ENCODE measurements at places on chromosomes 6 and 20. TPM values are rescaled to one million over a fixed set of nuclear protein-coding genes. Genes with fewer than 3 reads are reported as not detected.

The TBX18 gene
- 3.2 TPM for total RNA-seq

The SCRT2 gene
- total RNA-seq: not detected

The PHACTR1 gene
- total RNA-seq: 8.2 TPM

The SMLR1 gene
- not detected for total RNA-seq

The ATP9A gene
- 20.7 TPM for total RNA-seq

The NOX3 gene
- not detected for total RNA-seq

The OPRM1 gene
- total RNA-seq: not detected

The CTAGE9 gene
- total RNA-seq: not detected

The OLIG3 gene
- total RNA-seq: 0.29 TPM

The SNAP25 gene
- total RNA-seq: not detected

The HLA-DOB gene
- total RNA-seq: 2.1 TPM

GRCh38 chr20:47380481-47380880 lies 24.0 kb upstream of the ZMYND8 start:
- no peak for DNase-seq
- H3K4me1 ChIP-seq: peaks cover 24% of the 10 kb centered on the region
- no peak overlapping the region for H3K4me3 ChIP-seq
- no peak overlapping the region for H3K27ac ChIP-seq

DNA sequence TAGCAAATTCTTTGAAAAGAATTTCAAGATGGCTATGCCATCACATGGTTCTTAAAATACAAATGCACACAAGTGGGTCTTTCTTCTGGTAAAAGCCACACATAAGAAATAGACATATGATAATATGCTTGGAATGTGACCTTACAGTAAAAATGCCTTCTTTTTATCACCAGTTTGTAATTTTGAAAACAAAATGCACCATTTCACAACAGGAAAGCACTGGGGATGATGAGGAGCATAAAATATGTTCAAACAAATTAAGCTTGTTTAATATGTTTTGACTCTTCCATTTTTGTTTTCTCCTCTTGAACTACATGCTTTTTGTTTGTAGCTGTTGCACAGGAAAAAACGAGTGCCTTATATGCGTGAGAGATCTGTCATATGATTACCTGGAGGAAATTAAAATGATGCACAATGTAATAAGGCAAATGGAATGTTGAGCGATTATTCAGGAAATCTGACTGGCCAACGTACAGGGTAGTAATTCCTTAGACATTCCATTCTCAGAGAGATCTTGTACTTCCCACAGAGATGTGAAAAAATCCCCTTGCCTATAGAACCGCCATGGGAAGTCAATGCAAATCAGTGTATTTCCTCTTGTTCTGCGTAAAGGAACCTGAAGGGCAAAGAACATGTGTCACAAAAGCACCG lies 911.6 kb downstream of the TFAP2A start:
- H3K27me3 ChIP-seq: no peaks in the 10 kb centered on the region
- no peaks in the 10 kb centered on the region for H3K36me3 ChIP-seq
- no peak overlapping the region for H3K4me3 ChIP-seq
- no peak for DNase-seq

DNA sequence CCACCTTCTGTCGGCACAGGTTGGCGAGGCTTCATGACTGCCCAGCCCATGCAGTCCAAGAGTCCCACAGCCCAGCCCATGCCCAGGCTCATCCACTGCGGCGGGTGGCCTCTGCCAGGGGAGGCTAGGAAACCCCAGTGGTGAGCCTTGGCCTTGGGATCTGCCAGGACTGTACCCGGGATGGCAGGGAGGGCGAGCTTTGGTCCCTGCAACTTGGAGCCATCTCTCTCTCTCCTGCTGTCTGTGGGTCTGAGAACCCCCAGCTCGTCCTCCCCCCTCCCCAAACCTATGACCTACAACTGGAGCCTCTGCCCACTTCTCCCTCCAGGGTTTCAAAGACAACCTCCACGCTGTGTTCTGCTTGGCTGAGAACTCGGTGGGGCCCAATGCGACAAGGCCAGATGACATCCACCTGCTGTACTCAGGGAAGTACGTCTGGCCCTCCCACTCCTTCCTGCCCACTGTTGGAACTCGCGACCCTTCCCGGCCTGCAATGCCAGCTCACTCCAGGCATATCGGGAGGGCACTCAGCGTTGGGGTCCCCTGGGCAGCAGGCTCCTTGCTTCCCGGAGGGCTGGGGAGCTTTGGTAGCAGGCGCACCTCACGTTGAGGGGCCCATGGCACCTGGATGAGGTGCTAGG lies 19.7 kb downstream of the NPEPL1 start:
- H3K27me3 ChIP-seq: no peaks in the 10 kb centered on the region
- H3K4me3 ChIP-seq: no peak overlapping the region
- H3K36me3 ChIP-seq: peaks cover 50% of the 10 kb centered on the region
- H3K4me1 ChIP-seq: no peaks in the 10 kb centered on the region
- DNase-seq: peak; percentile 49
- no peak overlapping the region for H3K27ac ChIP-seq

DNA sequence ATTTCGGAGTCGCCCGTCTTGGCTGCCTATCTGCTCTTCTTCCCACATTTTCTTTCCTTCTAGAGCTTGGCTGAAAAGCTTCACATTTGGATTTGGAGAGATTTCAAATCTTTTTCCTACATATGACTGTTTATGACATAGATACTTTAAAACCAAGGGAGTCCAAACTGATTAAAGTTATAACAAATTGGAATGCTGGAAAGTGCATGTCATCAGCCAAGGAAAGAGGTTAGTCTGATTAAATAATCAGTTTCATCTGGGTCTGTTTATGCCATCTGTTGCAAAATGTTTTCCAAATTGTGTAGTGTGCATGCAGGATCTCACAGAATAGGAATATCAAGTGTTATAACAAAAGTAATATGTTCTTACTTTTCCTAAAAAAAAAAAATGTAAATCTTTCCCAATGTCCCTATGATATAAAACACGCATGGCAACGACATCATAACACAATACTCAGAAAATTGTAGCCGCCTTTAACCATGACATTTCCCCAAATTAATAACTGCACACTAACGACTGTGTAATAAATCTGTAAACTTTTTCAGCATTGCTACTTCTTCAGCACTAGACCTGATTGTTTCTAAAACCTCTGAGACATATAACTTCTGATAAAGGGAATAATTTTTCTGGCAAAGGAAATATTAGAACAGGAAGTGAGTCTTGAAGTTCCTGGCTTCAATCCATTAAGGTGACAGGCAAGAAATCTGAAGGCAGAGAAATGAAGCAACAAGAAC lies 230.2 kb upstream of the FOXQ1 start:
- H3K4me1 ChIP-seq: peaks cover 22% of the 10 kb centered on the region
- peak overlapping the region; percentile 35 for H3K27ac ChIP-seq
- no peak overlapping the region for H3K4me3 ChIP-seq
- H3K27me3 ChIP-seq: no peaks in the 10 kb centered on the region
- no peaks in the 10 kb centered on the region for H3K36me3 ChIP-seq
- DNase-seq: no peak

DNA sequence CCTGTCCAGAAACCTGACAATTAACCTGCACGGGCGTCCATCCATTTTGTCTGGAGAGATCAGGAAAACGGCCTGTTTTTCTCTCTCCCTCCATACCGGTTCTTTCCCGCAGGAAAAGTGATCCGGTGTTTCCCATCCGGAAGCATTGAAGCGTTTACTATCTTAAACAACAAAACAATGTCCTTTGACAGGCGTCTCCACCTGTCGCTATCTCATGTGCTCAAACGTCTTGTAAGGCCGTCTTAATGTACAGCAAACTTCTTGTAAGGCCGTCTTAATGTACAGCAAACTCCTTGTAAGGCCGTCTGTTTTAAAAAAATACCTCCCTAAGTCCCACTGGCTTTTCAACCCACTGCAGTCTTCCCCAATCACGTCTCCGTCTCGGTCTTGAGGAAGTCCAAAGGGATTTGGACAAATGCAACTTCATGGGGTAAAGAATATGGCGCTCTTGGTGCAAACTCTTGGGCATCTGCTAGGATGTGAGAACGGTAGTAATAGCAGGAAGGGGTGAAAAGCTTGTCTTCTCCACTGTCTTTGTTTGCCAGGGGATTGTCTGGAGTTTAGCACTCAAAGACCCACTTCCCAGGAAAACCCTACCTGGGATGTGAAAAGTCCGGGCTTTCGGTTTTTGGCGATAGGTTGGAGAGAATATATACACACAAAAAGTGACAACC lies 29.9 kb upstream of the TRIM27 start:
- peaks cover 11% of the 10 kb centered on the region for H3K4me1 ChIP-seq
- peaks cover 21% of the 10 kb centered on the region for H3K27me3 ChIP-seq
- H3K4me3 ChIP-seq: peak overlapping the region; percentile 40
- H3K36me3 ChIP-seq: no peaks in the 10 kb centered on the region
- no peak for DNase-seq

DNA sequence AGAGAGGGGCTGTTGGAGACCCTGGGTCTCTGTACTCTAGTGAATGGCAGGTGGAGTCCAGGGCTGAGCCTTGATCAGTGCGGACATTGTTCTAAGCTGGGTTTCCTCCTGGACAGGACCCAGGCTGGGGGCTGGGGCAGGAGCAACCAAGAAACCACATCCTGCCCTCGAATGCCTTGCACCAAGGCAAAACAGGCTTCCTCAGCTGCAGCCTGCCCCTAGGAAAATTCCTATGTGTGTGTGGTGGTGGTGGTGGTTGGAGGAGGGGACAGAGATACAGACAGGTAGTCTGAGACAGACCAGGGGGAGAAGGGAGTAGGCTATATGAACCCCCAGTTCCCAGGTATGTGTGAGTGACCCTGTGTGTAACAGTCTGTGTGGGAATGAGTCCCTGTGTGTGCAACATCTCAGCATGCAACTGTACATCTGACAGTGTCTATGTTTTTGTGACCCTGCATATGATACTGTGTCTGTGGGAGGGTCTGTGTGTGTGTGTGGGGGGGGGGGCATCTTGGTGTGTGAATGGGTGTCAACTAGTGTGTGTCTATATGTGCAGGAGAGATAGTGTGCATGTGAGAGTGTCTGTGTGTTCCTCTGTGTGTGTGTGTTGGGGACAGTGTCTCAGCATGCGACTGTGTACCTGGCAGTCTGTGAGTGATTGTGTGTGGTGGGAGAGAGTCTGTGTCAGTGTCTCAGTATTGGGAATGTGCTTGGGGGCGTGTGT lies 3.0 kb downstream of the GLP1R start:
- H3K27me3 ChIP-seq: peaks cover 74% of the 10 kb centered on the region
- no peak overlapping the region for H3K27ac ChIP-seq
- no peaks in the 10 kb centered on the region for H3K36me3 ChIP-seq
- DNase-seq: no peak

DNA sequence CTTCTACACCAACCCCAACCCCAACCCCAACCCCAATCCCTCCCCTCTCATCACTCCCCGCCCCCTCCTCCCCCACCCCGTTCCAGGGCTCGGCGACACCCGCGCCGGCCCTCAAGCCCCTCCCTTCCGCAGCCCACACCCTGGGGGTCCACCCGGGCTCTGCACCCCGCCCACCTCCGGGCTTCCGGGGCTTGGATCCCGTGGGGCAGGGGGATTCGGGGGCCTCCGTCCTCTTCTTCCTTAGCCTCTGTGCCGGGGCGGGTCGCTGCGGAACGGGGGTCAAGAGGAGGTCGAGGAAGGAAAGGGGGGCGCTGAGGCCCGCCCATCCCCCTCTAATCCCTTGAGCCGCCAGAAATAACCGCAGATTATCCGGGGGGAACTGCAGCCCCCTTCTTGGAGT lies 690 bp downstream of the TULP1 start:
- no peak overlapping the region for H3K27ac ChIP-seq
- H3K36me3 ChIP-seq: no peaks in the 10 kb centered on the region
- no peak for DNase-seq
- H3K4me1 ChIP-seq: peaks cover 8% of the 10 kb centered on the region

DNA sequence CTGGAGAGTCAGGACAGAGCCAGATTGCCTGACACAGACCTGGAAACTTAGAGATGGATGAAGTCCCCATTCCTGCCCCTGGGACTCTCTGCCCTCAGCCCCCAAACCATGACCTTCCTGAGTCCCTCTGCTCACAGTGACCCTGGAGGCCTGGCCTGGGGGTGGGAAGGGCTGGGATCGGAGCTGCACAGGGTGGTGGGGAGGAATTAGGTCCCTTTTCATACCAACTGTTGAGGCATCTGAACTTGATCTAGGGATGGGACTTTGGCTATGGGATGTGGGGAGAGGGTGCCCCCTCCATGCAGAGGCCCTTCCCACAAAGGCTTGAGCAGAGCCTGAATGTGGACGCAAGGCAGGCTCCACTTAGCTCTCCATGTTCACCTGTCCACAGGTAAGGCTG lies 144.1 kb downstream of the MRPL14 start:
- DNase-seq: peak; percentile 25
- no peak overlapping the region for H3K4me3 ChIP-seq
- H3K27ac ChIP-seq: no peak overlapping the region
- peaks cover 7% of the 10 kb centered on the region for H3K4me1 ChIP-seq
- H3K36me3 ChIP-seq: no peaks in the 10 kb centered on the region

DNA sequence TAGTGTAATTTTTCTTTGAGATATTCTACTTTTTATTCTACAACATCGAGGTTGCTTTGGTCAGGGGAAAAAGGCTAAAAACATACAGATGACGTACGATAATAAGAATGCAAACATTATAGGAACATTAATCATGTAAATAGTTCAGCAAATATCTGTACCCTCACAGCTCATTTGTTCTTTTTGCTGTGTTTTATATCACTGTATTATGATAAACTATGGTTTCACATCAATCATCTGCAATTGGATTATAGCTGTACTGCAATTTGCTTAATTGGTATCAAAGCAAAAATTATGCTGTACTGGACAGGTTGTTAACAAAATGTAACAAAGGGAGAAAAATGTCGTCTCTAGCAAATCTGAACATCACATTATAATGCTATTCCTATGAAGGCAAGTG lies 597.1 kb downstream of the EPHA7 start:
- no peak overlapping the region for H3K4me3 ChIP-seq
- no peak overlapping the region for H3K27ac ChIP-seq
- H3K36me3 ChIP-seq: no peaks in the 10 kb centered on the region
- DNase-seq: no peak
- no peaks in the 10 kb centered on the region for H3K4me1 ChIP-seq
- H3K27me3 ChIP-seq: no peaks in the 10 kb centered on the region

- H3K27me3 ChIP-seq: no peaks in the 10 kb centered on the region
- no peak for DNase-seq
- peaks cover 51% of the 10 kb centered on the region for H3K4me1 ChIP-seq
- H3K4me3 ChIP-seq: no peak overlapping the region
Observed at GRCh38 chr20:50425076-50425475, 85.1 kb upstream of the PTPN1 start.

- H3K4me1 ChIP-seq: no peaks in the 10 kb centered on the region
- H3K4me3 ChIP-seq: no peak overlapping the region
- H3K27ac ChIP-seq: no peak overlapping the region
- no peaks in the 10 kb centered on the region for H3K36me3 ChIP-seq
- H3K27me3 ChIP-seq: no peaks in the 10 kb centered on the region
- DNase-seq: no peak
Observed at GRCh38 chr6:81130061-81130460, 622.4 kb downstream of the TENT5A start.

GRCh38 chr20:19911810-19912382 lies 105.3 kb upstream of the NAA20 start:
- peaks cover 42% of the 10 kb centered on the region for H3K4me1 ChIP-seq
- no peak overlapping the region for H3K4me3 ChIP-seq
- H3K27ac ChIP-seq: no peak overlapping the region
- H3K27me3 ChIP-seq: no peaks in the 10 kb centered on the region
- no peaks in the 10 kb centered on the region for H3K36me3 ChIP-seq

GRCh38 chr20:56924292-56925081 lies 295.4 kb downstream of the TFAP2C start:
- peaks cover 15% of the 10 kb centered on the region for H3K4me1 ChIP-seq
- H3K27ac ChIP-seq: no peak overlapping the region
- peak overlapping the region; percentile 47 for H3K4me3 ChIP-seq
- DNase-seq: no peak
- peaks cover 69% of the 10 kb centered on the region for H3K27me3 ChIP-seq

All from suprapubic skin (tissue), 4 donors.